CD4-positive, alpha-beta T cell treated with Interleukin-15 for 1 hour (primary cell): ENCODE measurements at places on chromosomes 3 and 15.

GRCh38 chr15:50302581-50302980, 37.1 kb upstream of the HDC start:
- DNase-seq: no peak

DNA sequence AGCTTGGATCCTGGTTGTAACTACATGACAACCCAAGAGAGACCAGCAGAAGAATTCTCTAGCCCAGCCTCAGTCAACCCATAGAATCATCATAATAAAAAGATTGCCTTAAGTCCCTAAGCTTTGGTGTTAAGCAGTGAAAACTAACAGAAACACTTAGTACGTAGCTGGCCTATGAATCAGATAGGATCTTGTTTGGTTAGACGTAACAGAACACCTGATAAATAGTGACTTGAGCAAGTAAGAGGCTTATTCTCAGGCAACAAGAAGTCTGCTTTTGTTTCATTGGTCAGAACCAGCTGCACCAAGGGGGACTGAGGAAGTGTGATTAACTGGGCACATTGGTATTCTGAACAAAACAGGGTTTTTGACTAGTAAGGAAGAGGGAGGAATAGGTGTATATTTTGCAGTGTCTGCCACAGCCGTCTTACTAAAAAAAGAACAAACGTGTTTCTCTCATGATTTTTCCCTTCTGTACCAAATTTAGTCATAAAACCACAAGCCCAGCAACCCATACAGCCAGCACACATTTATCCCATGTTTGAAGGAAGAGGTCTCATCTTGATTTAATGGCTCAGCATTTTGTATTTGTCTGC, 53.3 kb upstream of the GLCE start:
- no peak for DNase-seq

- DNase-seq: no peak
Observed at GRCh38 chr3:27312044-27312668, 57.0 kb downstream of the NEK10 start.

DNA sequence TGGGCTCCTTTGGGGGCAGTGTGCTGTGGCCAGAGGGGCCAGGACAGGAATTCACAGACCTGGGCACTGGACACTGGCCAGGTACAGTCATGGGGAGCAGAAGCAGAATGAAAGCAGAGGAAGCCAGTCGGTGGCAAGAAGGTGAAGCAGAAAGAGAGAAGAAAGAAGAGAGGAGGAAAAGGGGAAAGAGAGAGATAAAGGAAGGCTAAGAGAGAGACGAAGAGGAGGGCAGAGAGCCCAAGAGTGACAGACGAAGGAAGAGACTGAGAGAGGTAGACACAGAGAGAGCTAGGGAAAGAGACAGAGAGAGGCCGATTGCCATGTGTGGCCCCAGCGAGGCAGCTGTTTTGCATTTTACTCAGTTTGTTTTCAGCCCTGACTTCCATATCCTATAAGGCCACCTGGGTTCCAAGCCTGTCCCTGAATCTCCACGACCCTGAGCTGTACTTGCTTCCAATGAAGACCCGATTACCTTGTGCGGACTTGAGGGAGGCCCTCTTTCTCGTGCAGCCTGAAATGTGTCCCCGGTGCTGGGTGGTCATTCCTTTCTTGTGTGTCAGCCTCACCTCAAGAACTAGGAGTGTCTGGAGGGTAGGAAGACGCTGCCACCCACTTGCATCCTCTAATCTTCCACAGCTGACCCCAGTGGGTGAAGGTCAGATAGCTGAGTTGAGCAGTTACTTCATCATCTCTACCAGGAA, 73.9 kb downstream of the LSM3 start:
- DNase-seq: no peak

DNA sequence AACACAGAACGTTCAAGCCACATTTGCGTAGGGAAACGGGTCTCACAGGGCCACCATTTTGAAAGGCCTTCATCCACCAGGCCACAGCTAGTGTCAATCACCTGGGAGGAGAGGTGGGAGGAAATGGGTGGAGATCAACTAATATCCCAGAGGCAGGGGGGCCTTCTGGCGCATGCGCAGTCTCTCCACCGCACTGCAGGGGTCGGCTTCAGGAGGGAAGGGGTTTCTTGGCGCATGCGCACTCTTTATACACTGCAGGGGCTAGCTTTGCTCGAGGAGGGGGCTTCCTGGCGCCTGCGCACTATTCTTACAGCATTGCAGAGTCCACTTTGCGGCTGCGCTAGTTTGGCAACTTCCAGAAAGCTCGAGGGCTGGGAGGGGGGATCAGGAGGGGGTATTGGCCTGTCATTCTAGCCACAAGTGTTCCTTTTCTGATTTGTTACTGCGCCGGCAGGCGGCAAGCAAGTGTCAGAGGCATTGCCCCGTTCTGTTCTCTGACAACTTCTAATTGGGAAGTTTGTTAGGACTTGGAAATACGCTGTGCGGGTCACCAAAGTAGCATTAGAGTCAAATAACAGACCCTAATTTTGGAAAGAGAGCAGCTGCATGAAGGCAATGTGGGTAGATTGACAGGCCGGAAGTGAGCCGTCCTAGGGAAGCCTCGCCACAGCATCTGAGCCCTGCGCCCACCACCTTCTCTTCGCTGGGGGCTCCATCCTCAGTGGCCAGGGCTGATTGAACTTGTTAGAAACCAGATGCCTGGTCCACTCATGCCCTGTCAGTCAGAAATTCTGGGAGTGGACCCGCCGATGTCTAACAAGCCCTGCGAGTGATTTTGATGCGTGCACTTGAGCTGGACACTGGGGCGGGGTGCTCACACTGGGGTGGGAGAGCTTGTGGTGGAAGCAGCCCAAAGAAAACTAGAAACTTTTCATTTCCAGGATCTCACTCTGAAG, 173.5 kb upstream of the NDN start:
- DNase-seq: no peak

GRCh38 chr3:180403156-180403555, 198.8 kb upstream of the TTC14 start:
- no peak for DNase-seq

DNA sequence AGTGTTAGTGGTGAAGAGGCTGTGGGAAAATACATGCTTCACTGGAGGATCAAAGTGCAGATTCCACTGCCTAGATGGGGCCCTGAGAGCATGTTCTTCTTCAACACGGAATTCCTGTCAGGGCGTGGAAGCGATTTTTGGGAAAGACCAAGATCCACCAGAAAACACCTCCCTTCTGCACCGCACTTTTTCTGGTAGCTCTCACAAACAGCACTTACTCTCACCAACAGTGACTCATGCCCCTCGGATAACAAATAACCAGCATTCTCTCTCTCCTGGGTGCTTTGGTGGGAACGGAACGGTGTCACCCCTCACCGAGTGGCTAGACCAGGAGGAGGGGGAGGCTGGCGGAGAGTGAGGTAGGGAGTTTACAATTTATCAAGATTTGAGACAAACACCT, 40.1 kb downstream of the ADAMTSL3 start:
- no peak for DNase-seq
